ENCODE measurements at places on chromosomes 5 and 9.

GRCh38 chr5:134465816-134466240 lies 54.1 kb upstream of the CDKN2AIPNL start:
- peak; percentile 33 for DNase-seq

- no peak for DNase-seq
Observed at GRCh38 chr5:10290438-10290837, 17.3 kb downstream of the CMBL start.

DNA sequence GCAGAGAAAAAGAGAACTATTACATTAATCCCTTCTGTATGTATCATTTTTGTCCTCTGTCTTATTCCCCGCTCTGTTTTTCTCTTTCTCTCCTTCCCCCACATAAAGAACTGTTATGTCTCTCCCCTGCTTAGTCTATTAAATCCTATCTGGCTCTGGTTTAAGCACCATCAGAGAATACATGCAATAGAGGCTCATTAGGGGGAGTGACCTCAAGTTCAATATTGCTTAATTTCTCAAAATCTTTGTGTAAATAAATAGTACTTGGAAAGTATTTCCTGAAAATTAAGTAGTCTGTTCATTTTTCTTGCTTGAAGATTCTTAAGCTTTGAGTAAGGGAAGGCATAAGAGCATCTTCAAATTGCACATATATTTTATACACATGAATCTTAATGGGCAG lies 41.2 kb upstream of the FAM174A start:
- DNase-seq = no peak

DNA sequence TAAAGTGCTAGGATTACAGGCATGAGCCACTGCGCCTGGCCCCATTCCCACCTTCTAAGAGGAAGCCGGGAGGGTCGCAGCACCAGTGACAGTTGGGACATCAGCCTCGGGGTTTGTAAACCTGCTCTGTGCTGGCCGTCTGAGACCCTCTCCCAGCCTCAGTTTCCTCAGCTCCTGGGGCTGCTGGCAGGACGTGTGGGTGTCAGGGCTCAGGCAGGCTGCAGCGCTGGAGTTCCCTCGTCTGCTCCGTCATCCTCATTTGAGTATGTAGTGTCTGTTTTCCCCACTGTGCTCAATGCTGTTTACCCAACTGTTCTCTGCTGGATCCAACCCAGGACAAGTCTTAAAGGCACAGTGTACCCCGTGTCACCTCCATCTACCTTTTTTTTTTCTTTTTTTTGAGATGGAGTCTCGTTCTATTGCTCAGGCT lies 2.0 kb upstream of the NINJ1 start:
- DNase-seq = no peak

GRCh38 chr5:124961521-124961920 lies 215.1 kb upstream of the ZNF608 start:
- DNase-seq = no peak

GRCh38 chr9:15786616-15787015 lies 233.8 kb downstream of the CCDC171 start:
- DNase-seq = no peak

DNA sequence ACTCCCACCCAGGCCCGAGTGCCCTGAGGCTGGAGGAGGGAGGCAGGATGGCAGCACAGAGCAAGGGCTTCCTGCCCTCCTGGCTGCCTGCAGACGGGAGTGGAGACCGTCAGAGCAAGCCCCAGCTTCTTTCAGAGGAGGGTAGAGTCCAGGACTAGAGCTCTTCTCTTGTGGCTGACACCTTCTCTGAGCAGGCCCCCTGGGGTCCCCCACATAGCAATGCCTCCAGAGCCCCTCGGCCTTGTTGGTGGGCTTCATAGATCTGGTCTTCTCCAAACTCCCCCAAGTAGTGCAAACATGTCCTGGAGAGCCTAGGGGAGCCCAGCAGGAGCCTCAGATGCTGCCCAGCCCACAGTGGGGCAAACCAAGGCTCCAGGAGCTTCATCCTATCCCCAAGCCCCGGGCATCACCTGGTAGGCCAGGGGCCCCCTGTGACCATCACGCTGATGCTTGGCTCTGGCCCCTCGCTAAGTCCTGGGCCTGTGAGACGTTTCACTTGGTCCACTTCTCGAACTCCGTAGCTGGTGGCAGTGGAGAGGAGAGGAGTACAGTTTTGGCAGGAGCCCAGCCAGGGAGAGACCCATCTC lies 2.0 kb downstream of the MZB1 start:
- no peak for DNase-seq

DNA sequence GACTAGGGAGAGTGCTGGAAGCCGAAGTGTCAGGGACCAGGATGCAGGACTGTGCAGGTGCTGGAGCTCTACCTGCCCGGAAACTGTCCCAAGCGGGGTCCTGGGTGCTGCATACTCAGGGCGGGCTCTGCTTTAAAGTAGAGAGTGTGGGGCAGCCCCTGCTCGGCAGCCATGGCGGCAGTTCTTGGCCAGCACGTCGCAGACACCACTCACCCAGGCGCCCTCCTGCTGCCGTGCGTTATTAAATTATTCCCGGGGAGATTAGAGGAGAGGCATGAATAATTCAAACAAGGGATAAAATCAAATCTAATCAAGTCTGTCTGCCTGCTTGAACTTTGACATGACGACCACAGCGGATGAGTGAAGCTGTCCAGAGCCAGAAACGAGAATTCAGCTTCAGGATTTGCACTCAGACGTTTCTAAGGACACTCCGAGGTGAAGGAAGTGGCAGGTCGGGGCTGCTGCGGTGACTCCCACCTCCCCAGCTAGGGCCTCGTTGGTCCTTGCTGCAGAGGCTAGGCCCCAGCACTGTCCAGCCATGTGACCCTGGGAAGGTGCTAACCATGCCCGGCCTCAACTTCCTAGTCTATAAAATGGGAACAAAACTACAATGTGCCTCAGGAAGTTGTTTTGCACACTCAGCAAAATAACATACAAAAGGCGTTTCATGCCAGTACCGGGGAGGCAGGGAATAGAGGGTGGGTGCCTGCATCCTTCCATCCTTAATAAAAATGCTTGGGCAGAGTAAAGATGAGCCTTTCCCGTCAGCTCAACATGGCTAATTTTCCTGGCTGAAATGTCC lies 91.3 kb upstream of the ADAMTS2 start:
- no peak for DNase-seq

- DNase-seq = no peak
Observed at GRCh38 chr9:82052081-82052480, 63.5 kb downstream of the SPATA31D1 start.

- no peak for DNase-seq
Observed at GRCh38 chr5:146635443-146635842, 119.5 kb upstream of the GPR151 start.

- no peak for DNase-seq
Observed at GRCh38 chr9:121368138-121368522, 1.9 kb downstream of the STOM start.

DNA sequence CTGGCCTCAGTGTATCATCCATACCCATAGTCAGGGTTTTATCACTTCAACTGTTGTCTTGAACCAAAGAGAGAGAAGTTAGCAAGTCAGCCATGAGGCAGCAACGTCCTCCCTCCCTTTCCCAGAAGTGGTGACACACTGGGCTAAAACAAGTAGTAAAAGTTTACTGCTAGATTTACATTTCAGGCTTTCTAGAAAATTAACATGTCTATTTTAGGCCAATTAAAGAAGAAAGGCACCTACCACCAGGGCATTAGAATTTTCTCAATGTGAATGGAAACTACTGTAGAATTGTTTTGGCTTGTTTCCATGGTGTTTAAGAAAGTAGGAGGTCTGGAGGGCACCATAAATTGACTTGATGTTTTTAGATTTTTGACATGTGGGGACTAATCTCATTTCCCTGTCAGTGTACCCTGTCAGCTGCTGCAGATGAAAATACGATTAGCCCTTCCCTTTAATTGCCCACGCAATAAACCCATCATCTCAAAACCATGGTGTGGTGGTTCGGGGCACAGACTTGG lies 121.8 kb upstream of the ELL2 start:
- no peak for DNase-seq

- DNase-seq = no peak
Observed at GRCh38 chr5:17893026-17893635, 258.9 kb downstream of the TAF11L14 start.

GRCh38 chr5:158758675-158759074 lies 341.0 kb downstream of the EBF1 start:
- DNase-seq = no peak

- DNase-seq = no peak
Observed at GRCh38 chr9:120212853-120213200, 367.1 kb downstream of the CDK5RAP2 start.

Measured in AML-193 (cell line).